C1 segment of cervical spinal cord (tissue), 14 donors: ENCODE measurements at places on chromosomes 16 and 17.

DNA sequence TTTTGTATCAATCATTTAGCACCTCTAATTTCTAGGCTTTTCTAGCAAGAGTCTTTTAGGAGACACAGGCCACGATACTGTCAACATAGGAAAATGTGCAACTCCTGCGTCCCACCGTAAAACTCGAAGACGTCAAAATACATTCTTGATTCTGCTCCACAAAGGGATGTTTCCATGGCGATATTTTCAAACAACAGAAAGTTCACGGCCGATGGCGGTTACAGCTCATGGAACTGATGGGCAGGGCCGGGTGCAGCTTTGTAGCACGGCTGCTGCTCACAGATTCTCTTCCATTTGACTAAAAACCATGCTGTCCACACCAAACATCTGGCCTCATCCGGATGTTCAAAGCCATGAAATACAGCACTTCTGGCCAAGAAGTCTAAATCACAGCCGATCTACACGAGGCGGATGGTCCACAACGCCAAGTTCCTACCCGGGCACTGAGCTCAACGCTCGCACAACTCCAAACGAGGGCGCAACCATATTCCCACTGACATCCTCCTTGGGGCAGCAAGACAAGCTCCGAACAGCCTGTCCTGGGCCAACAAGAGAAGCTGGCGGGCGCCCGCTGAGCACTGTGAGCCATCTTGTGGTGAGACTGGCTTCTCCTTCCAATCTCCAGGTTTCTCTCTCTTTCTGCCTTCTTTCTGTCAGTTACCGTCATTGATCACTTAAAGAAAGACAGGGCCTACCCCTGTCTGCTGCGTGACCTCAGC lies 79.8 kb downstream of the ZNF778 start:
- DNase-seq = no peak

- no peak for DNase-seq
Observed at GRCh38 chr16:57993438-57993837, 7.0 kb downstream of the ZNF319 start.

DNA sequence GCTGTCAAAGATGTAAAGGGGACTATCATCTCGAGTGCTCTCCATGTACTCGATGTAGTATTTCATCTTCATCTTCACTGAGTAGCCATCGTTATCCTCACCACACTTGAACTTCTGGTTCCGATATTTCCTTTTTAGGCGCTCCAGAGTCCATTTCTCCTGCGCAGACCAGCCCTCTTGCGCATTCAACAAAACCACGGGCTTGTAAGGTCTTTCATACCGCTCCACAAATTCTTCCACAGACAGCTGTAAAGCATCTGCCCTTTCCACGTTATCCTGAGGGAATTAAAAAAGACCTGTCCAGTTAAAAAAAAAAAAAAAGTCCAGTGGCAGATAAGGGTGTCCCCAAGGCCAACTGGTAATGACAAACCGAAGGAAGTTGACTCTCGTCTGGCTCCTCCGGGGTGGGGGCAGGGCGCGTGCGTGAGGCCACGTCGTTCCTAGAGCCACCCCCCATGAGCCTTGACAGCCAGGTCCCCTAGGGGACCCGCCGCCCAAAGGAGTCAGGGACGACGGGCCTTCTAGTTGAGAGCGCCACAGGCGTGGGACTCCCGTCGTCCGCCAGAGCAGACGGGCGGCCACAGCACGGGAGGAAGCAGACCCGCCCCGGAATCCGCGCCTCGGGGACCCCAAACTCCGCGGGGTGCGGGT lies 701 bp downstream of the JMJD6 start:
- DNase-seq = peak; percentile 67

- DNase-seq = no peak
Observed at GRCh38 chr16:70594569-70594968, 51.8 kb upstream of the IL34 start.

DNA sequence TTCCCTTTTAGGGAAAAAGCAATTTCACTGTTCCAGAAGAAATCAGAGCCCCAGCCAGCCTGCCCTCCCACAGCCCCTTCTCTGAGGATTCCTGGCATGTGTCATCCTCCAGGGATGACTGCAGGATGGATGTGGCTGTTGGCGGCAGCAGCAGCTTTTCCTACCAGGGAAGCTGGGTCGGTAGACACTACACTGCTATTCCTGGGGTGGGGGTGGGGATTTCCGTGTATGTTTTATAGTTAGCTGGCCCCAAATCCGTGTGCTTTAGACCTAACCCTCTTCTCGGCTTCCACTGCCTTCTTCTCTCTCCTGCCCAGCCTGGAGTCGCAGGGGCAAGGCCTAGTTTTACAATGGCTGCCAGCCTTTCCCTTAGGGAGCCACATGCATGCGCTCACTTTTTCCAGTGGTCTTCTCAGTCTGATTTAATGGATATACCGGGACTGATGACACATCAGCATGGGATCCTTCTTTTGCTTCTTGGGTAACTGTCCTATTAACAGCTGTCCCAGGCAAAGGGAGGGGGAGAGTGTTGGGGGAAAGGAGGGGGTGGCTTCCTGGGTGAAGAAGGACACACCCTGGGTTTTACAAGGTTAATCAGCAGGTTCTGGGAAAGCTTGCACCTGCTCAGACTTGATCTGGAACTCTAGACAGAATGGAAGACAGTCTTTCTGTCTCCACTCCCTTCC lies 2.7 kb upstream of the NFE2L1 start:
- no peak for DNase-seq

DNA sequence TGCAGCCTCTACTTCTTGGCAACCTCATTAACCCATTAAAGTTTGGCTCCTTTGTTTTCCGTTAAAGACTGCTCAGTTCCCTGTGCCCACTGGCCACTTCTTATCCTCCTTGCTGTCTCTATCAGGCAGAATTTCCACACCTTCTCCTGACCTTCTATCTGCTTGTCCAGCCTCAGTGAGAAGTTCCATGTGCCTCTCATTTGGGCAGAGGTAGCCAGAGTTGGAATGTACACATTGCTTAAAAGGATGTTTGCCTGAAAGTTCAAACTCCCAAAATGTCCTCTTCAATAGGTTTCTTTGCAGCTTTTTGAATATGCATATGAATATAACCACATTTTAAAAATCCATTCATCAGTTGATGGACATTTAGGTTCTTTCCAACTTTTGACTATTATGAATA lies 47.0 kb downstream of the HSD17B2 start:
- no peak for DNase-seq

DNA sequence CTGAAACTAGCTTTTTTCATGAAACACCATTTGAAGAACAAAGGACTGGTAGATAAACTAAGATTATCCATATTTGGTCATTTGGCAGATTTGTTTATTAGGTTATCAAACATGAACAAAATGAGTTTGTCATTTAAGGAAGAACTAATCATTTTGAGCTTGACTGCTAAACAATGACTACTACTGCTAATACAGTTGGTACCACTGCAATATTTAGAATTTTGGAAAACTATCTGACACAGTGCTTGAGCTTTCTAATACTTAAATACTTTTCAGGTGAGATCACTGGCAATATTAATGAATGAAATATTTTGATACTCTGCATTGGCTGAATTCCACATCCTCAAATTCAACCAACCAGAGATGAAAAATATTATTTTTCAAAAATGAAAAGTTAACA lies 47.2 kb downstream of the MED13 start:
- DNase-seq = no peak

GRCh38 chr17:51298508-51299371 lies 38.4 kb downstream of the UTP18 start:
- DNase-seq = no peak

DNA sequence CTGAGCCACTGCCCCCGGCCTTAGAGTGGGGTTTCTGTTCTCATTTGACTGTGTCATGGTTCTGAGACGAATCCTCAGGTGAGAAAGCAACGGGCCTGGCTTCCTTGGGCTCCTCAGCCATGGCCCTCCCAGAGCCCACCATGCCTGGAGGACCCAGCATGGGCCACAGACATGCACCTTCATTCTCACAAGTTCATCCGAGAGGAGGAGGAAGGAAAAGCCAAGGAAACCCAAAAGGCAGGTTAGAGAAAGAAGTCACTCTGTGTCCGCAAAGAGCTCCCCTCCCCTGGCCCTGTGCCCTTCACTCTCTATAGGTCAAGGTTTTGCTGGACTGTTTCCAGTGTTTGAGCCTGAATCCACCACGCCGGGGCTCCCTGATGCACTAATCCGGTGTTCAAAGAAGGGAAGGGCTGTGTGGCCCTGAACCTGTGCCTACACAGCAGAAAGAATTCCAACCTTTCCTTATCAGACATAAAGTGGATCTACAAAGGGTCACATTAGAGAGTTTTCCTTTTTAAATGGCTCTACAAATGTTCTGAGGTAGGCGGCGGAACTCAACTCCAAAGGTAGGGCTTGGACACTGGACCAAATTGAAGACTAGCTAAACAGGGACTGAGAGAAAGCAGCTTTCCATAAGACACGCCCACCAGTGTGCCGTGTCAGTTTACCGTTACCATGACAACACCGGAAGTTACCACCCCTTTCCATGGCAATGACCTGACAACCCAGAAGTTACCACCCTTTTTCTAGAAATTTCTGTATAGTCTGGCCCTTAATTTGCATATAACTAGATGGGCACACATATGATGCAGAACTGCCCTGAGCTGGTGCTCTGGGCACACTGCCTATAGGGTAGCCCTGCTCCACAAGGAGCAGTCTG lies 15.9 kb upstream of the PECAM1 start:
- DNase-seq = no peak

DNA sequence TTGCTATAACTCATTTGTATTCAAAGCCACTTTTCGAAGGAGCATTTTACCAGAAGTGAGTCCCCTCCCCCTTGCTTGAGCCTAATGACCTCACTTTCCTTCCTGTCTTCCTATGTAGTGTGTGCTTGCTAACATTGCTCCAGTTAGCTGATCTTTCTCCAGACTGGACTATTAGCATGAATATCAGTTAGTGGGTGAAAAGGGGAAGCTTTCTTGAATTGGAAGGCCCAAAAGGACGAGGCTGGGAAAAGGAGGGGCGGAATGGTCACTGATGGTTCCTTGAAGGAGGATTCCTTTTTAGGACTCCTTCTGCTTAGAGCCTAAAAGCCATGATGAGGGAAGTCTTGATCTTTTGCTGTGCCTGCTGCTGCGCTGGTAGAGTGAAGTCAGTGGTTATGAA lies 11.9 kb downstream of the MAP3K3 start:
- no peak for DNase-seq

DNA sequence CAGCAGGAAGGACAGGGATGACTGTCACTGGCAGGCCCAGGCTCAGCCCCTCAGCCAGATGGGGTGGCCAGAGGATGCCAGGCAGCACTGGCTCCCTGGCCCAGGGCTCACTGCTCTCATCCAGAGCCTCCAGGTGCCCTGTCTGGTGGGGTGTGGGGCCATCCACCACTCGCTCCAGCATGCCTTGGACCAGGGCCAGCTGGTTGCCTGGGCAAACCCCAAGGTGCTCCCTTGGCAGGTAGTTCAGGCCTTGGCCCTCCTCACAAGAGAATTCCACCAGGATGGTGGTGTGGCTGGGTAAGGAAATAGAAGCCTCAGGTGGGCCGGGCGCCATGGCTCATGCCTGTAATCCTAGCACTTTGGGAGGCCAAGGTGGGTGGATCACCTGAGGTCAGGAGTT lies 29.4 kb downstream of the LGALS9 start:
- DNase-seq = no peak

DNA sequence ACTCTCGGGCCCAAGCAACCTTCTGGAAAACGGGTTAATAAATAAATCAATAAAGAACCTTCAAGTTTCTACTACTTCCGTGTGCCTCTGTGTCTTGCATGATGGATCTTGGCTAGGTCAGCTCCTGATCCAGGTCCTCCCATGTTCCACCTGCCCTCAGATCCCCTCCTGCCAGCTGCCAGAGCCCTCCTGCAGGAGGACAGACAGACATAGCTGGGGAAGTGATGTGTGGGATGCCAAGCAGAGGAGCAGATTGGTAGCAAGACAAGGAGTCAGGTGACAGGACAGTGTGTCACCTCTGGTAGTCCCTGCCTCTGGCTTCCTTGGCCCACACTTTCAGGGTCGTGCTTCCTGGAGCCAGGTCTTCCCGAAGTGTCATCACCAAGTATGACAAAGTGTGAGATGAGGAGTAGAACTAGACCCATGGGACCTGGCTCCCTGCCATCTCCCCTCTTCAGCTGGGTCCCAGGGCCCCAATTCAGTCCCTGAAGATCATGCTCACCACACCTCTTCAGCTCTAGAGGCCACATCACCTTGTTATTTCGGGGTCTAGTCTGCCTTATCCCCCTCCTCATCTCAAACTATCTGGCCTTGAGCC lies 1.0 kb upstream of the EPN3 start:
- no peak for DNase-seq

GRCh38 chr16:88750854-88751253 lies 34.2 kb downstream of the PIEZO1 start:
- DNase-seq = no peak

DNA sequence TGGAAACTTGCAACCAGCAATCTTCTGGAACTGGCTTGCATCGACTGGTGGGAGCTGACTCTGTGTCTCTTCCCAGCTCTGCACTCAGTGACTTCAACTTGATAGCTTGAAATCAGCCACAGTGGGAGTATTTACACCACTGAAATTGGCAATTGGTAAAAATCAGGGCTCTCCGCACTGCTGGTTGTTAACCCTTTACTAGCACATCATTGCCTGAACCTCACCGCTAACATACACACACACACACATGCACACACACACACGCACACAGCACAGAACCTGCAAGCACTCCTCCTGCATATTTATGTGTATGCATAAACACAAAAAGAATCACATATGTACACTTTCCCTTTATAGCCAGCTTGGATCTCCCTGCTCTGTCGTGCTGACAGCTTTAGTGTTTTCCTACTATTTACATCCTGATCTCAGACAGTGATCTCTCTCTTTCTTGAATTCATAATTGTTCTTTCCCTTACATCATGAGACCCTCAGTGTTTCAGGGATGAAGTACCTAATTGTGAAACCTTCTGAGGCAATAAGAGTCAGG lies 7.9 kb upstream of the TMIGD1 start:
- no peak for DNase-seq
